Activated CD4-positive, alpha-beta T cell treated with anti-CD3 and anti-CD28 coated beads, Interleukin-2, amount 50 U/mL, for 24 hours (primary cell): ENCODE measurements at places on chromosomes 11 and 22.

DNA sequence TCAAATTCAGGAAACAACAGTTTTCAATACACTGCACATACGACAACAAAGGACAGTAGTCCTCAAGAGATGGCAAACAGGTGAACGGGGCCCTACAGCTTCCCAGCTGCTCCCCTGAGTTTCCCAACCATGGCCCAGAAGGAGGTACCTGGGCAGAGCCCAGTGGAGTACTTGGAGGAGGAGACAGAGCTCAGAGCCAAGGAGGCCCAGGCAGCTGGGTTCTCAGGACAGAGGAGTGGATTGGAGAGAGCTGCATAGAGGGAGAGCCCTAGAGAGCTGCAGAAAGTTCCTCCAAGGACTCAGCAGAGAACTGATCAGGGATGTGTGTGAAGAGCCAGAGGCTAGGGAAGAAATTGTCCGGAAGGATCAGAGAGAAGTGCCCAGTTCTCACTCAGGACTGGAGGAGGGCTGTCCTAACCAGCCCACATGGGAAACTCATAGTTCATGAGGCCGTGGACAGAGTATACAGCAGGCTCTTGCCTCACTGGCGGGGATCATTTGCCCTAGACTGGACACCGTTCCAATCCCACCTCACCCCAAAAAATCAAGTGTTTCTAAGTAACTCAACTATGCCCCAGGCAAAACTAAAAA, 7.6 kb upstream of the ASCL2 start:
- no peak for DNase-seq

DNA sequence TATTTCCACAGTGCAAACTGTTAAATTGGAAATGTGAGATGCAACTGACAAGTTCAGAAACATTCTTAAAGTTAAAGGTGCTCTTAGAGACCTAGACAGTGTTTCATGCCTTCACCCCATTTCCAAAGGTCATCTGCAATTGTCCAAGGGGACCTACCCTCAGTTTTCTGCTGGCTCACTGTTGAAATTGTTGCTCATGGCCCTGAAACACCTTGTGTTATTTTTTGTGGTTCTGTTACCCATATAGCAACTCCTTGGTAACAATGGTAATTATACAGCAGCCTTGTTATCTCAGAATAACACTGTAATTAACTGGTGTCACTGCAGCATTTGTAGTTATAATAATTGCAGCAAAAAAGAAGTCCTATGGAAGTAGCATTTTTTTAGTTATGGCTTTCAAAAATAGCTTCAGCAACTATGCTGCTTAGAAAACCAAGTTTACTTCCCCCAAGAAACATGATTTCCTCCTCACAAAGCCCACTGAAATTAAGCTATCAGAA, 49.2 kb upstream of the CCDC34 start:
- DNase-seq, result no peak

DNA sequence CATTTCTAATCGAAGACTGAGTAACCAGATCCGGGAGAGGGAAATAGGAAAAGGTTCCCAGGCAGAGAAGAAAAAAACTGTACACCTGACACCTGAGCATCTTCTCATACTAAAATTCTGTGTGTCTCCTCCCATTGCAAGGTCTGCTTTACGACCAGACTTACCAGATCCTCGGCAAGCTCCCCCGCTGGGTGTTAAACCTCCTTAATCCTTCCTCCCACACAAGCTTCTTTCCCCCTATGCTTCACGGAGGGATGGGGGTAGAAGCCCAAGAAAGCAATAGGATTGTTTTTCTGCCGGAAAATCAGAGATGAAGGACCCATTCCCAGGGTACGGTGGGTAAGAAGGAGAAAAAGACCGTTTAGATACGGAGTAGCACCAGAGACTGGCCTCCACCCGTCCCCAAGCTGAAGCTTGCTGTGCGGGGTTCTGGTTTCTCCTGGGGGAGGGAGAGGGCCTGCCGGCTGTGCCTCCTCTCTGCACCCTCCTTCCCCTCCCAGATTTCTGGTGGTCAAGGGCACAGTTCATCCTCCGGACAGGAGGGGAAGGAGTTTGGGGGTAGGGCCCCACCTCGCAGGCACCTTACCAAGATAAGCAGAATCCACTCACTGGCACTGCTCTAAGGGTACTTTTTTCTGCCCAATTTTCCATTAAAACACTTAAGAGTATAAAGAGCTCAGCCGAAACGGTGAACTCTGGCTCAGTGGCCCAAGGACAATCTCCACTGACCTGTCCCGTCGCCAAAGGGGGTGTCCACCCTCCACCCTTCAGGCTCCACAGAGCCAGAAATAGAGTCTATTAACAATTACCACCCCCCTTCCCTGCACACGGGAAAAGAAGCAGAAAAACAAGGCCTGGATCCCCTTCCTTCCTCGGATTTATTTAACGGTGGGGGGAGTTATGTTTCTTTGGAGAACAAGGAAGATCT, 1.2 kb downstream of the TOB2 start:
- DNase-seq, result no peak

DNA sequence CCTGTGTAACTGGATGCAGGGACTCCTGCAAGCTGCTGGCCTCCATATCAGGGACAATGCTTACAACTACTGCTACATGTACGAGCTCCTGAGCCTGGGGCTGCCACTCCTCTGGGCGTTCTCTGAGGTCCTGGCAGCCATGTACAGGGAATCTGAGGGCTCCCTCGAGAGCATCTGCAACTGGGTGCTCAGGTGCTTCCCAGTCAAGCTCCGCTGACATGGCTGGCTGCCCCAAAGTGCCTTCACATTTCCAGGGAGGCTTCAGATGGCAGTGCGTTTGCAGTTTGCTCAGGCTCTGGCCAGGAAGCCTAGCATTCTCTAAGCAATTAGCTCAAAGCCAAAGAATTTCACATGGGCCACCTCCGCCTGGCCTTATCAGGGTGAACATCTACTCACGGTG, 117.4 kb upstream of the PARVA start:
- no peak for DNase-seq

- no peak for DNase-seq
Measured at GRCh38 chr11:131506348-131506747, 135.9 kb downstream of the NTM start.

DNA sequence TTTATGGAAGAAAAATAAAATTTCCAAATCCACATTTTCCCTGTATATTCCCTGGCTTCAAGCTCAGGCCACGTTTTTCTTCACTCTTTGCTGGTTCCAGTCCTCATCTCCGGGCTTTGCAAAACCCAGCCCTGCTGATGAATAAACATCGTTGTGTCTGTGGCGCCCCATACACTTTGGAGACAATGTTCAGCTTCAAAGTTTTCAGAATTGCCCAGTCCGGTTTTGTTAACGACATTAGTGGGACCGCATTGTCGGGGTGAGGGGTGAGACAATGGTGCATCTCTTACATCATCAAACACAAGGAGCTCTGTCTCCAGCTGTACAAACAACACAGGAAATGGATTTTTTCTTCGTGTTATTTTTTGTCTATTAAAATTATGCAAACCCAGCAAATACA, 53.4 kb upstream of the HTATIP2 start:
- DNase-seq, result no peak

DNA sequence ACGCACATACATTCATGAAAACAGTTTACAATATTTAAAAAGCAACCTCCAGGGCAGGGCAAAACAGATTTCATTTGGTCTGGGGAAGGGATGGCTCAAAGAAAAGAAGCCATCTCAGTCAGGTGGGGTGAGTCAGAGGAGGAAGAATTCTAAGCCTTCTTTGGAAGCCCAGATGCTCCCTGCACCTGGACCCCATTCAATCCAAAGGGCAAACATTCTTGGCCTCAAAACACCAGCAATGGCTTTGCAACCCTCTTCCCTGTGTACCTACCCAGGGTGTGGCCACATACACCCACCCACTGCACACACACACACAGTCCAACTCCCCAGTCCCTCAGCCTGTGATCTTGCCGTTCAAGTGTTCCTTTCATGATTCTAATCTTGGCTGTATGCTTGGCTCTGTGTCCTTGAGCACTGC, 2.0 kb downstream of the KCNE3 start:
- no peak for DNase-seq

GRCh38 chr11:123202155-123203151, 7.4 kb upstream of the CLMP start:
- DNase-seq, result no peak

GRCh38 chr11:62026739-62027370, 59.4 kb upstream of the FTH1 start:
- no peak for DNase-seq

- DNase-seq, result peak; percentile 9
Measured at GRCh38 chr22:29202212-29203192, 3.2 kb upstream of the EMID1 start.

DNA sequence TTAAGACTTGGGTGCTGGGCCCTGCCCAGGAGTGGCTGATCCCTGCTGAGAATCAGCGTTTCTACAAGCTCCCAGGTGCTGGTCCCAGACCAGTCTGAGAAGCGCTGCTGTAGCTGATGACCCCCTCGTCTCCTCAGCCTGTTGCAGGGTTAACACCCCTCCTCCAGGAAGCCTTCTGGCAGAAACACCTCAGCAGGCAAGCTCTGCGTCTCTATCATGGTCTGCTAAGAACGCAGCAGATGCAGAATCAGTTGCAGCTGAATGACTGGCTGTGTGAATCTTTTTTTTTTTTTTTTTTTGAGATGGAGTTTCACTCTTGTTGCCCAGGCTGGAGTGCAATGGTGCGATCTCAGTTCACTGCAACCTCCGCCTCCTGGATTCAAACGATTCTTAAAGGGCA, 132.5 kb downstream of the CACNA1I start:
- no peak for DNase-seq

DNA sequence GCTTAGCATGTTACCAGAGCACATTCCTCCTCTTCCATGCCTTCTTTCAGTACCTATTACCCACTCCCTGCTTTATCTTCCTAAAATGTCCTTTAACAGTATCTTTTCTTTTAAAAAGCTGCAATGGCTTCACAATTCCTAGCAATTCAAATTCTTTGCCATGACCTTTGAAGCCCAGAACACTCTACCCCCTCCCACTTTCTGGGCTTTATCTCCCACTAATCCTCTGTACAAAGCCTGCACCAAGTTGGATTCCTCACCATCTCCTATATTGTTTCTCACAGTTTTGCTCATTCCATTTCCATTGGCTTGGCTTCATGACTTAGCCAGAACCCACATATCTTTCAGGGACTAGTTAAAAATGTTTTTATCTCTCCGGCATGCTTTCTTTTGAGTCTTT, 80.9 kb downstream of the FAM76B start:
- no peak for DNase-seq

GRCh38 chr22:37177755-37178154, 10.3 kb downstream of the C1QTNF6 start:
- DNase-seq, result no peak

GRCh38 chr11:61353131-61354067, 8.3 kb downstream of the CYB561A3 start:
- DNase-seq, result no peak

- DNase-seq, result no peak
Measured at GRCh38 chr11:113690619-113691569, 15.2 kb downstream of the TMPRSS5 start.

GRCh38 chr11:125165843-125166763, 1.6 kb downstream of the PKNOX2 start:
- DNase-seq, result no peak

GRCh38 chr11:43359422-43359818, 700 bp downstream of the TTC17 start:
- peak; percentile 23 for DNase-seq

GRCh38 chr11:131745405-131745804, 375.0 kb downstream of the NTM start:
- DNase-seq, result no peak

- DNase-seq, result no peak
Measured at GRCh38 chr11:61045271-61045670, 57.0 kb upstream of the CD5 start.
